ENCODE measurements at places on chromosomes 3 and 15.
A peak's percentile ranks its signal among the peaks of the same experiment; 100 is the strongest.

DNA sequence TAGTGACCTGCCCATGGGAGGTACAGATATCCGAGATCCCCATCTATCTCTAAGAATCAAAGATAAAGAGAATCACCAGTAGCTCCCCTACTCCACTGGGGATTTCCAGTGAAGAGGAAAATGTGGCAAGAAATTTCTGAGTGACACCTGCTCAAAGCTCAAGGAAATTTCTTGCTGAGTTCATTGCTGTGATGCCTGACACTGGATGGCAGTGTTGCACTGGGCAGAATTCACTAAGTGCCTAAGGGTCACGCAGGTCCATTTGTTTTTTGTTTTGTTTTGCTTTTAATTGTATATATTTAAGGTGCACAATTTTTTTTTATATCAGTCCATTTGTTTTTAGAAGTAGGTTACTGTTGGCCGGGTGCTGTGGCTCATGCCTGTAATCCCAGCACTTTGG, 109.5 kb upstream of the KCNAB1 start:
- no peak for DNase-seq

DNA sequence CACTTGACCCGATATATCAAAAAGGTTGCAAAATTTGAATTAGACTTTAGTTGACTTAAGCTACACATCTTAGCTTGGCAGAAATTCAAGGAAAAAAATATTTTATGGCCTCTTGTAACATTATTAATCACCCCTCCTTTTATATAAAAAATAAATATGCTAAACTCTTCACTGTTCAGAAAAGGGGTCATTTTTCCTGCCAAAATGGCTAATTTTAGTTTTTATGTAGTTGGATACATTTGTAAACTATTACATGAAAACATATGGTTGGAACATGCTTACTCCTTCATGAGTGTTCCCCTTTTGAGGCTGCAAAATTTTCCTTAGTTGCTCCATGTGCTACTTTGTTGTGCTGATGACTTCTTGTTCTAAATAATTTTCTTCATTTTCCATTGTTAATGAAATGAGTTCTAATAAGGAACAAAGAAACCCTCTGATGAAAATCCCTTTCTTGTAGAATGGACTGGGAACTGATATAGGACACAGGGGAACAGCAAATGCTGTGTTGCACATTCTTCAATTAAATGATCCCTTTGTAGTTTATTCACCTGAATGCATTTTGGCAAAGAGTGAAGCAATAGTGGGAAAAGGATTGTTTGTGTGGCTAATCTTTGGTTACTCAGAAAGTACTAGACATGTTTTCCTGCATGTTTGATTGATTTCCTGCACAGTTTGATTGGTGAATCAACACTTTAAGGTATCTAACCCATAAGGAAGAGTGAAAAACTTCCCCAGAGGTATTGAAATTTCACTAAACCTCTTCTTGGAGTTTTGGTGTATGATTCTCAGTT, 349.3 kb downstream of the TIGIT start:
- DNase-seq: no peak

DNA sequence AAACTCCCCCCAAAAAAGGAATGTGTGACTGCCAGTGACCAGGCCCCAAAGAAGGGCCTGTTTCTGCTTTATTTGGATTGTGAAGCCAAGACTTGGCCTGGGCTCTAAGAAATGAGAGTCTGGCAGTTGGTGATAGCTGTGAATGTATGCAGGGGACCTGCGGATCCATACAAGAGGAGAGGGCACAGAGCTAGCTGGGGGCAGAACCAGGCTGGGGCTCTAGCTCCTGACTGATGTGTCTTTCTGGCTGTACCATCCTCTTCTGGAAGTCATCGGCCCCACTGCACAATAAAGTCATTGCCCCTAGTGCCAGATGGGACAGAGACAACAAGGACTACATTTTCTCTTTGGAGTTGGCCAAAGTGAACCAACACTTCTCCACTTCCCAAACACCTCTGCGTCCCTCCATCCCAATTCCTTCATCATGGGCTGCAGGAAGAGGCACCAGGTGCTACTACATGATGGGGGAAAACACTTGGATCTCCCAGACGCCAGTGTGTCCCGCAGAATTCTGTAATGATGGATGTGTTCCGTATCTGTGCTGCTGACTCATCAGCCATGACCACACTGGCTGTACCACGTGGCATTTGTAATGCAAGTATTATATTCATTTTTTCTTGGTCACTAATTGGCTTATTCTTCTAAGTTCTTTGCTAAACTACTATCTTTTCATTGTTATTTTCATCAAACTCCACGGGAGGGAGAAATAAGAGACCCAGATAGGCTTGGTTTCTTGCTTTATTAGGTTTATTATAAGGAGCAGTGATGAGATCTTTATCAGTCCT, 1.7 kb upstream of the PLA2G4F start:
- no peak for DNase-seq

GRCh38 chr15:67761343-67761742, 64.0 kb upstream of the SKOR1 start:
- DNase-seq: no peak

GRCh38 chr3:54960082-54960481, 32.2 kb upstream of the LRTM1 start:
- DNase-seq: no peak

- no peak for DNase-seq
Observed at GRCh38 chr3:73469331-73469730, 155.4 kb downstream of the PDZRN3 start.

DNA sequence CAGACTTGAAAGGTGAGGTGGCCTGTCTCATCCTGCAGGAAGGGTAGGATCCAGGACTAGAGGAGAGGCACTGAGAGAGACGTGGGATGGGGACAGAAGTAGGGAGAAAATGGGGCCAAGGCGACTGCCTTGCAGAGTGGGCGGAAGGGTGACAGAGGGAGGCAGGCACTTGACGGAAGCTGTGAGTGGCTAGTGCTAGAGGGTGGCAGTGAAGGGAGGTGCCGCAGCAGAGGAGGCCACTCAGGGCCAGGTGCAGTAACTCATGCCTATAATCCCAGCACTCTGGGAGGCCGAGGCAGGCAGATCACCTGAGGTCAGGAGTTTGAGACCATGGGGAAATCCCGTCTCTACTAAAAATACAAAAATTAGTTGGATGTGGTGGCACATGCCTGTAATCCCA, 7.3 kb downstream of the CCDC33 start:
- no peak for DNase-seq

DNA sequence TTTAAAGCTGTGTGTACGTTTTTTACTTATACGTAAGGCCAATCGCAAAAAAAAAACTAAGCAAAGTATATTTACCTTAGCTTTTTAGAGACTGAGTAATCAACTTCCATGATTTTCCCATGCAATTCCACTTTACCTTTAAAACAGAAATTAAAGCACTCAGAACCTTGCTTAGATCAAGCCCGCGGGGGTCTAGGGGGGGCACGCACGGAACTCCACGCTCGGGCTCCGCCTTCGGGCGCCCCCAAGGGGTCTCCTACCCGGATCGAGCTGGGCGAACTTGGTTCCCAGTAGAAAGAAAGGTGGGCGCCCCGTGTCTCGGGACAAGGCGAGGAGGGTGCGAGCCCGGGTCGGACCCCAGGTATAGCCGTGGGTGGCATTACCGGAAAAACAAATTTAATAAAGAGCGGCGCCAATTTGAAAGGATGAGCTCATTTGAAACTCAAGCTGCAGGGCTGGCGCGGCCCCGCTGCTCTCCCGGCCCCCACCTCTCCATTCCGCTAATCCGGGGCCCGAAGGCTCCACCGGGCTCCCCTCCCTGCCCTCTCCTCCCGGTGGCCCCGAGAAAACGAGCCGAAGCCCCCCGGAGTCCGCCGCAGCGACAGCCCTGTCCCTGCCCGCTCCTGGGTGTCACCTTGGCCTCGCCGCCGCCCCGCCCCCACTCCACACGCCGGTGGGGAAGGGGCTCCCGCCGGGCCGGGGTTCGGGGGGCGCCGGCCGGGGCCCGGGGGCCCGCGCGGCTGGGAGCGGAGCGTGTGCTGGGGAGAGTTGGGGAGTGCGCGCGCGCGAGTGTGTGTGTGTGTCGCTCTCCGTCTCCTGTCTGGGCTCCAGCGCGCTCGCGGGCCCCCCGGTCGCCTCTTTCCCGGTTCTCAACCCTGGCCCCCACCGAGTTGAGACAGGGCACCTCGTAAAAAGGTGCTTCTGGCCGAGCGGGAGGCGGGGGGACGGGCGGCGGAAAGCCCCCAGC, 1.5 kb downstream of the IGF2BP2 start:
- no peak for DNase-seq

GRCh38 chr15:31128919-31129768, 27.6 kb upstream of the TRPM1 start:
- DNase-seq: peak; percentile 26

- DNase-seq: no peak
Observed at GRCh38 chr3:112038863-112039262, 4.3 kb downstream of the TMPRSS7 start.

- DNase-seq: no peak
Observed at GRCh38 chr15:60392601-60392985, 5.2 kb downstream of the ANXA2 start.

DNA sequence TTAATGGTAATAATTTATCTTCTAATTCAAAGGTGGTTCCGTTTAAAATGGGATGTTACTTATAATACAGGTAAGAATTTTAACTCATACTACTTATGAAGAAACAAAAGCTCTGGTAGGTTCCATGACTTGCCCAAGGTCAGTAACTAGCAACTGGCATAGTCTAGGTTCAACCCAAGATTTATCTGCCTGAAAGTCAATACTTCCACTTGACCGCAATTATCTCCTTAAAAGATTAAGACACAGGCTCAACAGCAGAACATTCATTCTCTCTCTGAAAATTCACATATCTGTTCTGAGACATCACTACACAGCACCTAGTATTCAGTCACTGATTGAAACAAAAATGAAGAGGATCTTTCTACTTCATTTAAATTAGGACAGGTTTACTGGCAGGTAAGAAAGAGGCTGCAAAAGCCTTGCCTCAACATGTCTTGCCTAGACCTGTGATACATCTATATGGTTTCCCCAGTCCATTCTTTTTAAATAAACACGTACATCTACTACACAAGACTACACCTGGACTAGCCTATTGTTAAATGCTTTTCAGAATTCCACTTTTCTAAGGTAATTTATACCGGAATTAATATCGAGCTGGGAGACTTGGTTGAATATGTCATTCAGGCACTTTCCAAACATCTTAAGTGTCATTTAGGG, 1.2 kb downstream of the CSNK1G1 start:
- DNase-seq: peak; percentile 36

DNA sequence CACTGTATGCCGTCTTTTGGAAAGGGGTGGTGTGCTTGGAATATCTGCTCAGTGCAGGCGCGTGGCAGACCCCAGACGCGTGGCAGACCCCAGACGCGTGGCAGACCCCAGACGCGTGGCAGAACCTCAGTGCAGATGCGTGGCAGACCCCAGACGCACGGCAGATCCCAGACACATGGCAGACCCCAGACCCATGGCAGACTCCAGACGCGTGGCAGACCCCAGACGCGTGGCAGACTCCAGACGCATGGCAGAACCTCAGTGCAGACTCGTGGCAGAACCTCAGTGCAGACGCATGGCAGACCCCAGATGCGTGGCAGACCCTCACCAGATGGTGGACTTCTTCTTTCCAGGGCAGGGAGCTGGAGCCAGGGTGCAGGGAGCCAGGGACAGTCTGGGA, 637 bp upstream of the MUC4 start:
- DNase-seq: no peak

DNA sequence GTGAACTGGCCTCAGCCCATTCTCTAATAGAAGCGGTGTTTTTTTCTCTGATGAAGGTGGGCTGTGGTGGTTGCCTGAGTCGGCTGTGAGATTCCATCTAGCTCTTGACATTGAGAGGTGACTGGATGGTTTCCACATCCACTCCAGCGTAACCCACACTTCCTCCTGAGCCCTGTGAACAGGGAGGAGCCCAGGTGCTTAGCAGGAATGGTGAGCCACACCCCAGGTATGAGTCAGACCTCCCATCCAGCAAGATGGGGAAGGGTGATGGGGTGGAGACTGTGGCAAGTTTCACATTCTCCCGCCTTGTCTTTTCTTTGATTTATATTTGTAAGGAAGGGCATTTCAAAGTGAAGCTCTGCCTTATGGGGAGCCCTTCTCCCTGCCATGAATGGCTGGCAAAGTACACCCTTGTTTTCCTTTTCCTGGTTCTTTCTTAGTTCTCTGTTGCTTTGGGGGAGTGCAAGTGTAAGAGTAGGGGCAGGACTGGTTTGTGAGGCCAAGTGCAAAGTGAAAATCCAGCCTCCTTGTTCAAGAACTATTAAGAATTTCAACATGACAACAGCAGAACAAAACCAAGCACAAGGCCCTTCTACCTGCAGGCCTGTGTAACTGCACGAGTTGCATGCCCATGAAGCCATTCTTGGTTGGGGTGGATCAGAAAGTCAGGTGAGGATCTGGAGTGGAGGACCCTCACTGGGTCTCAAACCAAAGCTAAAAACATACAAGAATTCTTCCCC, 4.6 kb upstream of the TPRG1 start:
- no peak for DNase-seq

DNA sequence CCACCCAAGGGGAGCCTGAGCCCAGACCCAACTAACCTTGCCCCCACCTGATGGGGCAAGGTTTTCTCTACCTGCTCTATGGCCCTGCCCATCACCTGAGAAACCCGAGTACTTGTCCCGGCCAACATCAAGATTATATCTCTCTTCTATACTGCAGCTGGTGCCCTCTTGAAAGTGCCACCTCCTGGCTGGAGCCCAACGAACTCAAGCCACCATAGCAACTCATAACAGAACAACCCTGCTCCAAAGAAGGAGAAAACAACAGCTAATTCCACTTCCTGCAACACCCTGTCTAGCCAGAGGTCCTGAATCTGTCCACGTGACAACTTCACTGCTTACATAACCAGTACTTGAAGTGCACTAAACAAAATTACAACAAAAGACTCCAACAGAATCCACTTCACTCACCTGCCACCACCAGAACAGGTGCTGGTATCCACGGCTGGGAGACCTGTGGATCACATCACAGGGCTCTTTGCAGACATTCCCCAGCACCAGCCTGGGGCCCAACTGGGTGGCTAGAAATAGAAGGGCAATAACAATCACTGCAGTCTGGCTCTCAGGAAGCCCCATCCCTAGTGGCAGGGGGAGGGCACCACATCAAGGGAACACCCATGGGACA, 49.2 kb downstream of the PIERCE2 start:
- no peak for DNase-seq

- no peak for DNase-seq
Observed at GRCh38 chr15:33099213-33099612, 95.3 kb downstream of the FMN1 start.

DNA sequence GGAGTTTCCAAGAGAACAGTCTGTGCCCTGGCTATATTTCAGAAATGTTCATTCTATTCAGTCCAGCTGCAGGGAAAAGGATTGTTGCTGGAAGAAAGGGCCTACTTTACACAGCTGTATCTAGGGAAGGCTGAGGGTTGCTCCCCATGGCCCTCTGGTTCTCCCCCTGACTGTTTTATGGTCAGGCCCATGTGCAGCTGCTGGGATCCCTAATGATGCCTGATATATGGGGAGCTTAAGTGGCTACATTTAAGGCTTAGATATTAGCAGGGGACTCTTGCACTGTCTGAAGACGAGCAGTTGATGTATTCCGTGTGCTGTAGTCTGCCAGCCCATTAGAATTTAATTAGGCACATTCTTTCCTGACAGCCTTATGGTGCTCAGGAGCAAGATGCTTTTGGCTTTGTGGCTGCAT, 72.0 kb downstream of the FAM43A start:
- no peak for DNase-seq
